ENCODE measurements at places on chromosomes 13 and 19. TPM values are rescaled to one million over a fixed set of nuclear protein-coding genes. Genes with fewer than 3 reads are reported as not detected.
A peak's percentile ranks its signal among the peaks of the same experiment; 100 is the strongest.

DNA sequence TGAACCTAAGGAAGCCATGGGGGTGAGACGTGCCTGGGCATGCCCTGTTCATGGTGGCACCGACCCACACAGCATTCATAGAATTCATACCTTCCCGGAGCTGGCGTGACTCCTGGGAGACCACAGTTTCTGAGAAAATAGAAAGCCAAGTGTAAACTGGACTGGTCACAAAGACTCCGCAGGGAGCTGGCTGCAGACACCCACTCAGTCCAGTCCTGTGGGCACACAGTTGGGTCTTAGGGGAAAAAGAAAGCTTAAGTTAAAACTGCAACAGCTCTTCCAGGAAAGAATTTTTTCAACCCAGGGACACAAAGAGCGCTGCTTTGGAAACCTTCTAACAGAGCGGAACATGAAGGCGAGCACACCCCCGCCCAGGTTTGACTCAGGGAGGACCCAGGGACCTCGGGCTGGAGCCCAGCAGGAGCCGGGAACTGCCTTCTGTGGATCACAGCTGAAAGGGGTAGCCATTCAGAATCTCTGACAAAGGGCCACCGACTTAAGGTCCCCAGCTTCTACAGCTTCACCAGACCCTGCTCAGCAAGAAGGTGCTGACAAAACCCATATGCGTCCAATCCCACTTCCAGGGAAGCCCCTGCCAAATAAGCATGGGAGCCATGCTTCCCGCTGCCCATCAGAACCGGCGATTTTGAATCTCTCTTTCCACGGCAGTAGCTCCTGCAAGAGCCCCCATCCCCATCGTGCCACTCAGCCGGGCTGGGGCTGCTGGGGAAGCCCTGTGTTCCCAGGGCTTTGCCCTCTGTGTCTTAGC, 183.7 kb downstream of the COL4A1 start:
- no peak for DNase-seq

GRCh38 chr19:5048727-5049553, 80.0 kb downstream of the KDM4B start:
- DNase-seq, result no peak

- DNase-seq, result peak; percentile 38
Observed at GRCh38 chr19:30376272-30376671, 4.1 kb downstream of the ZNF536 start.

DNA sequence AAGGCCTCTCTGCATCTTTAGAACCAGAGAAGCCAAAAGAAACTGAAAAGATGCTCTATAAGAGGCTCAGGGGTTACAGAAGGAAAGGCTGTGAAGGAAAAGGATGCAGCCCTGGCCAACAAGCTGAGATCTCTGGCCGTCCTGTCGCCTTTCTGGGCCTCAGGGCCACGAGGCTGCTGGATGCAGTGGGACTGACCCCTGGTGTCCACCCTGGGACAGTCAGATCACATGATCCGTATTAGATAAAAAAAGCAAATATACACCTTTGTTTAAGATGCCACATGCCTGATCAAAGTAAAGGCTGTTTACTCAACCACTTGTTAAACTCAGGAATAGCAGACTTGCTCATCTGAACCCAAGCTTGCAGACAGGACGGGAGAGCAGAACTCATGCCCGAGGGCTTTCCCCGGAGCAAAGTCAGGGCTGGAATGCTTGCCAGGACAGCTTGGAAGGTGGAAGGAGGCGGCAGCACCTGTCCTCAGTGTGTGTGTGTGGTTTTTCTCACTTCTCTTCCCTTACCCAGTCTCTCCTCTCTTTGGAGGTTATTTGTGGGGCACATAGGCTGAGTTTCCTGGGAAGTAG, 206.5 kb upstream of the TSHZ3 start:
- no peak for DNase-seq

DNA sequence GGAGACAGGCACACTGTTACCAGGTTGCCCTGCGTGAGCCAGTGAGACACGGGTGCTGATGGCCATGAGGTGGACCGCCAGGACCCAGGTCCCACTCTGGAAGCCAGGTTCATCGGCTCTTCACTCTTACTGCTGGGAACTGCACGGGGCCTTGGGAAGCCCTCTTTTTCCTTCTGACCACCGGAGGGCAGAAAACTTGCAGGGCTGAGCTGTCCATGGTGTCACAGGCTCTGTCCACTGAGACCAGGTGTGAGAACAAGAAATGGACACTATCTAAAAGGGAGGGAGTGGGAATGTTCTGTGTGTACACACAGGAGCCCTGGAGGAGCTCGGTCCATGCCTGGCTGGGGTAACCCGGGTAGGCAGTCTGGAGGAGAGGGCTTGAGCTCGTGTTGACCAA, 93.4 kb downstream of the UQCRFS1 start:
- peak; percentile 41 for DNase-seq

- no peak for DNase-seq
Observed at GRCh38 chr13:33401238-33401637, 115.7 kb upstream of the STARD13 start.

GRCh38 chr19:9431475-9431874, 3.9 kb downstream of the ZNF266 start:
- DNase-seq, result peak; percentile 87

GRCh38 chr19:31938675-31939074, 406.7 kb upstream of the ZNF507 start:
- no peak for DNase-seq

DNA sequence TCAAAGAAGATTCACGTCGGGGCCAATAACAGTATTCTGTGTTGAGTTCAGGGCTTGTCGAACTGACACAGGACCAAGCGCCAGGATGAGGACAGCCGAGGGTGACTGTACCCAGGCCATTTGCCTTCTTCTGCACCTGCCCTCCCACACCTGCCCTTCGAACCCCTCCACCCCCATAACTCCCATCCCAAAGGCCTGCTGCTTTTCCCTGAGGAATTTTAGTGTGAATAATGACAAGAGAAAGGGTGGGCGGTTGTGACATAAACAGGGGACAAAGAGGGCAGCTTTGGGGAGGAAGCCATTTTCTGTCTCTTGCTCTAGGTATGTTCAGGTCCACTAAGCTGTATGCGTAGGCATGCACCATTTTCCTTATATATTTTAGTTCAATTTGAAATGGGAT, 26.1 kb downstream of the GJA3 start:
- no peak for DNase-seq

DNA sequence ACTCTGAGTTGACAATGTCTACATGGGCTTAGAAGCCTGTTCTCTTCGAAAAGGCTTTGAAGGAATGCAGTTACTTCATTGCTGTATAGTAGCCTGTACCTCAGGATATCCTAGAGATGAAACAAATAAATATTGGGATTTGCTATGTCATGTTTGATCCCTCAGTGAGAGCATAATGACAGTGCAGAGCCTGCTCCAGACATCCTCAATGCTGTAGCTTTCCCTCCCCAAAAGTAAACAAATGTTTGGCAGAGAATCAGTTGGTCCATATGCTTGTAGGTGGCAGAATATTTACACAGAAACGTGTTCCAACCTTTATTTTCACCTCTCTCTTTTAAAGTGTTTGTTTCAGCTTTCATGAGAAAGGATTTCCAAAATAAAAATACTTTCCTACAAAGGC, 515.3 kb upstream of the SGCG start:
- no peak for DNase-seq

DNA sequence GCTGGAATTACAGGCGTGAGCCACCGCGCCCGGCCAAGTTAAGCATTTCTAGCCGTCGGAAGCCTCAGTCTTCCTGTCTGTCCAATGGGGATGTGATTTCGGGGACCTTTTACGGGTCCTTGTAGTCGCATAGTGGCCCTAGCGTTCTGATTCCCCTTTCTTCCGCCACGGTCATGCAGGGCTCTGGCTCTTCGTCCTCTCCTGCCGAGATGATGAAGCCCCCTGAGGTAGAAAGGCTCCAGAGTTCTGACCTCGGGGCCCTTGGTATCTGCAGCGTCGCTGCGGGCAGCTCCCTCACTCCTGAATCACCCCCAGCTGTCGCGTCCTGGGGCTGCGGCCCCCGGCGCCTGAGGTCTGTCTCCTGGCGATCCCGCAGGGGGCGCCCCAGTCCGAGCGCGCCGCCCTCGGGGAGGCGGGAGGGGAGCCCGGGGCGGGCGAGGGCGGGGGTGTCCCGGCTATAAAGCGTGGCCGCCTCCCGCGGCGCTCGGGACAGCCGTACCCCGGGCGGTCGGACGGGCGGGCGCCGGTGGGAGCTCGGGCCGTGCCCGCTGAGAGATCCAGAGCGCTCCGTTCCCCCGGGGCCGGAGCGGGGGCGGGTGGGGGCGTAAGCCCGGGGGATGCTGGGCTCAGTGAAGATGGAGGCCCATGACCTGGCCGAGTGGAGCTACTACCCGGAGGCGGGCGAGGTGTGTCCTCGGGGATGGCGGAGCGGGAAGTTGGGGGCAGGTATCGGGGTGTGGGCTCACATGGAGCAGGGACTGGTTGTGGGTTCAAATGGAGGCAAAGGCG, at the start of gene FOXA3:
FOXA3 (plus strand) TSS at position 487 of the 789 bp plus-strand sequence; CDS start at position 618, 131 bp downstream.
- peak; percentile 77 for DNase-seq

GRCh38 chr19:34985249-34986022, 14.7 kb upstream of the GRAMD1A start:
- peak; percentile 46 for DNase-seq

DNA sequence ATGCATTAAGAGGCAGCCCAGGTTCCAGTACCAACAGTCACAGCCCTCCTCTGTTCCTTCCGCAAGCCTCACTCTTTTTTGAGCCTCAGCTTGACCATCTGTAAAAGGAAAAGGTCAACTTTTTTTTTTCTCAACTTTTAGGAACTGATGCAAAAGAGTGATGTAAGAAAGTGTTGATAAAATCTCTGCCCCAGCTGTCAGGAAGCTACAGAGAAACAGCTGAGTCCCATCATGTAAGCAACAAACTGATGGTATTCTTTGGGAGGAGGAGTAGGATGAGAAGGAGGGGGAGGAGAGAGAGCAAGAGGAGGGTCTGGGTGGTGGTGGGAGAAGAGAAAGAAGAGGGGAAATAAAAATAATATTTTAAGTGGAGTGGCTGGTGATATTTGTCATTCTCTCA, 233.9 kb upstream of the TSHZ3 start:
- DNase-seq, result no peak

GRCh38 chr19:39384839-39385568, 5.9 kb downstream of the PAF1 start:
- DNase-seq, result no peak

DNA sequence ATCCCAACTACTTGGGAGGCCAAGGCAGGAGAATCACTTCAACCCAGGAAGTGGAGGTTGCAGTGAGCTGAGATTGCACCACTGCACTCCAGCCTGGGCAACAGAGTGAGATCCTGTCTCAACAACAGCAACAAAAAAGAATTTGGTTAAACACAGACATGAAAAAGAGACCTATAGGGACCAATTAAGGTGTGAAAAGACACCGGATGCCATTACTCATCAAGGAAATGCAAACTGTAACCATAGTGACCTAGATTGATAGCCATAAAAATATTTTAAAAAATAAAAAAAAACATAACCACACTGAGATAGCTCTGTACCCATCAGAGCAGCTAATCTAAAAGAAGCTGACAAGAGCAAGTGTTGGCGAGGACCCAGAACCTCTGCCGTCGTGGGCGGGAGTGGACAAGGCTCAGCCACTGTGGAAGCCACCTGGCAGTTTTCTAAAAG, 37.1 kb upstream of the ISYNA1 start:
- DNase-seq, result no peak

Gene S1PR5
- total RNA-seq, result 3.8 TPM

Gene ZIK1
- total RNA-seq, result 31.1 TPM

Gene ATP8B3
- 8.2 TPM for total RNA-seq

Gene CGB5
- total RNA-seq, result 0.35 TPM

Gene C19orf81
- 22.9 TPM for total RNA-seq

Gene RNF17
- not detected for total RNA-seq

Gene IZUMO1
- 1.3 TPM for total RNA-seq

Gene CACNA1A
- 35.5 TPM for total RNA-seq

Gene PTH2
- total RNA-seq, result 1.7 TPM

Gene KASH5
- total RNA-seq, result 0.14 TPM

Gene IFI30
- 26.2 TPM for total RNA-seq

Gene KLK7
- total RNA-seq, result 0.66 TPM

Gene MPV17L2
- total RNA-seq, result 28.0 TPM

Gene CYP2A6
- total RNA-seq, result 0.25 TPM

Gene NLRP11
- total RNA-seq, result not detected

All from WTC11 (cell line).